Aorta (tissue), 5 donors: ENCODE measurements at places on chromosomes 7 and 10. TPM values are rescaled to one million over a fixed set of nuclear protein-coding genes. Genes with fewer than 3 reads are reported as not detected.

DNA sequence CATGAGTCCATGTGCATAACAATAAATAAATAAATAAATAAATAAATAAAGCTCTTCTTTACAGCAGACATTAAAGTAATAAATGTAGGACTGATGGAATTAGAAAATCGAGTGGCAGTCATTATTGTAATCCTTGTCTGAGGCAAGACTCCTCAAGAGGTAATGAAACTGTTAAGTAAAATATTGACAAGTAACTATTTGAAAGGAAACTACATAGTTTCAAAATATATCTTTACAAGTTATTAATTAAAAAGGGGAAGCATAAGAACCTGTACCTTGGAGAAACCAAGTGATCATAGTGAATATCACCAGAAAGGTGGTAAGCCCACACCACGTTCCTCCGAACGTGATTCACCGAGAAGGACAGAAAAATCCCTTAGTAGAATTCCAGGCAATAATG is 285.6 kb upstream of the SORCS1 start:
- no peaks in the 10 kb centered on the region for H3K4me1 ChIP-seq
- H3K4me3 ChIP-seq = no peak overlapping the region
- H3K27me3 ChIP-seq = no peaks in the 10 kb centered on the region

GRCh38 chr7:93310346-93310745 is 78.2 kb downstream of the VPS50 start:
- H3K4me1 ChIP-seq = peaks cover 4% of the 10 kb centered on the region
- no peak overlapping the region for H3K27ac ChIP-seq
- peaks cover 3% of the 10 kb centered on the region for H3K36me3 ChIP-seq
- no peaks in the 10 kb centered on the region for H3K27me3 ChIP-seq
- H3K4me3 ChIP-seq = no peak overlapping the region

DNA sequence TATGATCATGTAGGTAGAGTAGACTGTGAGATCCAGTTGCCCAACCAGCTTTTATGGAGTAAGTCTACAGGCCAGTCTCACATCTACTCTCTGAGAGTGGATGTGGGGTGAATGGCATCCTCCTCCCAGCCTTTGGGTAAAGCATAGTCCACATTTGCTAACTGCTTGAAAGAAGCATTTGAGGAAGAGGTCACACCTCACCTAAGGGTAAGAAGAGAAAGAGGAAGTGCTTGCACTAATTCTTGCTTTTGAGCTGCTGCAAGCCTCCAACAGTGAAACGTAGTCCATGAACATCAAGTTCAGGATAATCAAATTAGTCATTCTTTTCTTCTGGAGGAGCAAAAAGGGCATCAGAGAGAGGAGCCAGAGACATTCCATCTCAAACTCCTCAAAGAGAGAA is 93.9 kb upstream of the AGR3 start:
- H3K27ac ChIP-seq = no peak overlapping the region
- H3K4me1 ChIP-seq = no peaks in the 10 kb centered on the region
- no peak for DNase-seq
- no peaks in the 10 kb centered on the region for H3K27me3 ChIP-seq

GRCh38 chr7:107858280-107858679 is 32.7 kb upstream of the DLD start:
- no peaks in the 10 kb centered on the region for H3K36me3 ChIP-seq
- no peak for DNase-seq
- H3K4me3 ChIP-seq = no peak overlapping the region
- no peaks in the 10 kb centered on the region for H3K27me3 ChIP-seq

DNA sequence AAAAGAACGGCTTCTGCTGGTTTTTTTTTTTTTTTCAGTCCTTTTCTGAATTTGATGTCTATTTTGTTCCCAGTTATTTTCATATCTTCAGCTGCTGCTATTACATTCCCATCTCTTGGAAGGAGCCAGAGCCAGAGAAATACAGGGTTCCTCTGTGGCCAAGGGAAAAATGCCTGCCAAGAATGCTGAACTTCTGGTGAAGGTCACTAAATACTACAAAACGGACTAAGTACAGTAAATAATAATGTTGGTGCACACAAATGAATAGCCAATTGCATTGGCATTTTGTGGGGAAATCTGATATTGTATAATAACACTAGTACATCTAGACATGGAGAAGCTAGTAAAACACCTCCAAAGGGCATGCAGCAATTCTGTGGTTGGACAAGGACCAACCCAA is 56.3 kb upstream of the ZEB1 start:
- H3K4me1 ChIP-seq = peaks cover 1% of the 10 kb centered on the region
- no peaks in the 10 kb centered on the region for H3K27me3 ChIP-seq
- no peak overlapping the region for H3K4me3 ChIP-seq
- H3K27ac ChIP-seq = no peak overlapping the region

GRCh38 chr10:85407088-85407487 is 959.5 kb downstream of the GRID1 start:
- H3K4me3 ChIP-seq = no peak overlapping the region
- H3K27ac ChIP-seq = no peak overlapping the region
- no peaks in the 10 kb centered on the region for H3K4me1 ChIP-seq
- DNase-seq = no peak
- H3K36me3 ChIP-seq = no peaks in the 10 kb centered on the region
- H3K27me3 ChIP-seq = no peaks in the 10 kb centered on the region

DNA sequence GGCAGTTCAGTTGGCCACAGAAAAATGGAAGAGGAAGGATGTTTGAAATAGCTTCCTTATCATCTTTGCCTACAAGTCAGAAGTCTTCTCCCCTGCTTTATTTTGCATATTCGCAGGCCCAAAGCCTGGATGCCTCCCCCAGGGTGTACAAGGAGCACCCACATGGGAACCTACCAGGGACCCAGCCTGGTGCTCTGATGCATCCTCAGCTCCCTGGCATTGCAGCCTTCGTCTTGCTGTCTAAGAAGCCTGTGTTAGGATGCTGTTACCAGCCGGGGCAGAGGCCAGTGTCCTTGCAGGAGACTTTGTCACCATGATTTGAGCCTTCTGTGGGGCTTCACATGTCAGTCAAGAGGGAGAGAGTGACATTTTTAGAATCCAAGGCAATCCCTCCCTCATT is 27.0 kb upstream of the GPR26 start:
- no peak overlapping the region for H3K27ac ChIP-seq
- no peaks in the 10 kb centered on the region for H3K4me1 ChIP-seq
- H3K4me3 ChIP-seq = no peak overlapping the region
- H3K27me3 ChIP-seq = no peaks in the 10 kb centered on the region
- DNase-seq = no peak

- no peak overlapping the region for H3K27ac ChIP-seq
- DNase-seq = no peak
- H3K4me3 ChIP-seq = no peak overlapping the region
- no peaks in the 10 kb centered on the region for H3K4me1 ChIP-seq
- H3K27me3 ChIP-seq = no peaks in the 10 kb centered on the region
Measured at GRCh38 chr10:92598321-92598720, 5.4 kb downstream of the KIF11 start.

DNA sequence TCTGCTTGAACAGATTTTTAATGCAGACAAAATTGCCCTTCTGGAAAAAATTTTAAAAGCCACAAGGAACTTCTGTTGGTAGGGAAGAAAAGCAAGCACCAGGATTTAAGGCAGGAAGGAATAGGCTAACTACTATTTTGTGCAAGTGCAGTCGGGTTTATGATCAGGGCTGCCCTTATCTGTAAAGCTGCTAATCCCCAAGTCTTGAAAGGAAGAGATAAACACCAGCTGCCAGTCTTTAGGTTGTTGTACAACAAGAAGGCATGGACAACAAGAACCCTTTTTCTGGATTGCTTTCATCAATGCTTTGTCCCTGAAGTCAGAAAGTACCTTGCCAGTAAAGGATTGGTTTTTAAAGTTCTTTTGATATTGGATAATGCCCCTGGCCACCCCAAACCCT is 40.7 kb downstream of the RALA start:
- H3K4me3 ChIP-seq = no peak overlapping the region
- no peak for DNase-seq
- peaks cover 2% of the 10 kb centered on the region for H3K4me1 ChIP-seq
- H3K27me3 ChIP-seq = no peaks in the 10 kb centered on the region

DNA sequence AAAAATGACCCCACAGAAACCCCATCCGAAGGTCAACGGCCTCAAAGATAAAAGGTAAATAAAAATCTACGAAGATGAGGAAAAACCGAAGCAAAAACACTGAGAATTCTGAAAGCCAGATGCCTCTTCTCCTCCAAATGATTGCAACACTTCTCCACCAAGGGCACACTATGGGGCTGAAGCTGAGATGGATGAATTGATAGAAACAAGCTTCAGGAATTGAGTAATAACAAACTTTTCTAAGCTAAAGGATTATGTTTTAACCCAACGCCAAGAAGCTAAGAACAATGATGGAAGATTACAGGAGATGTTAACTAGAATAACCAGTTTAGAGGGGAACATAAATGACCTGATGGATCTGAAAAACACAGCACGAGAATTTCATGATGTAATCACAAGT is 127.8 kb downstream of the MACC1 start:
- no peaks in the 10 kb centered on the region for H3K36me3 ChIP-seq
- H3K4me1 ChIP-seq = no peaks in the 10 kb centered on the region
- no peaks in the 10 kb centered on the region for H3K27me3 ChIP-seq
- no peak overlapping the region for H3K27ac ChIP-seq

GRCh38 chr10:112821663-112822062 is 128.4 kb upstream of the TCF7L2 start:
- no peaks in the 10 kb centered on the region for H3K36me3 ChIP-seq
- no peak for DNase-seq
- H3K4me1 ChIP-seq = no peaks in the 10 kb centered on the region
- H3K4me3 ChIP-seq = no peak overlapping the region

DNA sequence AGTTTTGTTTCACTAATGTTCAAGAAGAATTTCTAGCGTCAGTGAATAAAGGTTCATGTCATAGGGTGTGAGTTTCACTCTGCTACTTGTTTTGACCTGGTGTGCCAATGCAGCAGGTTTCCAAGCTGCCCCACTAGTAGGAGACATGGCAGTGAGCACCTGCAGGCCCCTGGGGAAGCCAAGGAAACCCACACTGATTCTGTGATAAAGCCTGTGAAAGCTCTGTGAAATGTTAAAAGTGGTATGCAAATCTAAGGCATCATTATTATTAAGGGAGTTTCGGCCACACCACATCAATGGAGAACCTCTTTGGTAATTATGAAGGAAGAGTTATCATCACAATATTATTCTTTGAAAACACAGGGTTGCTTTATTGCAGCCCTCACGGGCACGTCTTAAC is 46.4 kb downstream of the ABCB5 start:
- H3K4me1 ChIP-seq = no peaks in the 10 kb centered on the region
- H3K27me3 ChIP-seq = no peaks in the 10 kb centered on the region
- no peaks in the 10 kb centered on the region for H3K36me3 ChIP-seq
- DNase-seq = no peak

ZNF316 gene
- total RNA-seq = 24.2 TPM

CALHM3 gene
- total RNA-seq = not detected

TUBAL3 gene
- not detected for total RNA-seq

MOSPD3 gene
- total RNA-seq = 19.1 TPM

TIAL1 gene
- 91.4 TPM for total RNA-seq

ITIH5 gene
- 23.3 TPM for total RNA-seq

C10orf105 gene
- 0.42 TPM for total RNA-seq

THSD7A gene
- total RNA-seq = 12.1 TPM

CFTR gene
- total RNA-seq = 0.30 TPM

FAM25G gene
- total RNA-seq = not detected

CHST15 gene
- total RNA-seq = 43.8 TPM

IL2RA gene
- total RNA-seq = 4.2 TPM

C10orf53 gene
- not detected for total RNA-seq

CHST3 gene
- total RNA-seq = 30.5 TPM

LIPK gene
- total RNA-seq = not detected

ADCY1 gene
- 3.3 TPM for total RNA-seq
